ENCODE measurements at places on chromosomes 3 and 15.

DNA sequence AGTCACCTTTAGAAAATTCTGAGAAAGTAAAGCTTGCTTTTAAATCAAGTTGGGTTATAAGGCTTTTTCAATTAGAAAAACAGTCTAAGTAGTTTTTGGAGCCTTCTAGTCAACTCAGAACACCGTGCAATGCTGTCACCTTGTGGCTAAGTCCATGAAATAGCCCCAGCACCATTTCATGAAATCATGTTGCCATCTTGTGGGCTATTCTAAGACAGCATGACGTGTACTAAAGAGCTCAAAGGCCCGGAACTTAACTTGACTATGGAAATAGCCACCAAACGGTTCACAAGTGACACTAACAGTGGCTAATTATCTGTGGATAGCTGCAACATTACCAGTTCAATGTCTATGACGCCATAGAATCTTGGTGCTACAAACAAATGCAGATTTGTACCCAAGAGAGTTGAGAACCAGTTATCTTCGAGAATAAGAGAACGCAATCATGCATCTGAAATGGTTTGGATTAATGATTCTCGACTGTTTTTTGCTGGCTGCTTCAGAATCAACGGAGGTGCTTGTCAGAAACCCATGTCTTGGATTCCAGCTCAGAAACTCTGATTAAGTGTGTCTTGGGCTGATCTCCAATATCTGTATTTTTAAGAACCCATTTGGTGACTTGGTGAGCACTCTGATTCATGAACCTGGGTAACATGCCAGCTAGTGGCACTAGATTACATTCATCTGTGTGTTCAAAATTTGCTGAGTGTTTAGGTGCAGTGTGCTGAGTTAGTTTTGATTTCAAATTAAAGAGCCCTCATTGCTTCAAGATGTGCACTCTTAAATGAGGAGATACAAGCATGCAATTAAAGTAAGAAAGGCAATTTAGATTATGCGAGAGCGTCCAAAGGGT is 111.2 kb upstream of the MCTP2 start:
- DNase-seq = peak; percentile 59

- DNase-seq = no peak
Observed at GRCh38 chr3:85571835-85572234, 613.0 kb downstream of the CADM2 start.

DNA sequence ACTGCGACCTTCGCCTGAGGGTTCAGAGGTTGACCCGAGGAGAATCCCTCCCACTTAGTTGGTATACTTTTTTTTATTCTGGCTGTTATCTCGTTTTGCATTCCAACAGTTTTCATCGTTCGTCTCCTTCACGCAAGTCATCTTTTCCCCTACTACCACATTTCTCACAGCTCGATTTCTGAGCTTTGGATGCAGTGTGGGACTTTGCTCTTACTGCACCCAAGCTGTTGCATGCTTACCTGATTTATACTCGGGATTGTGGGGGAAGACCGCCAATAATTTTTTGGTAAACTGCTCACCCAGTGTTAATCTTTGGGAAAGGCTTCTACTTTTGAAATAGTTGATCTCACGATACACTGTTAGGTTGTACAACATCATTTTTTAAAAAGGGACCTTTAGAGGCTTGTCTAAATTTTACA is 702 bp downstream of the TBC1D23 start:
- DNase-seq = no peak

DNA sequence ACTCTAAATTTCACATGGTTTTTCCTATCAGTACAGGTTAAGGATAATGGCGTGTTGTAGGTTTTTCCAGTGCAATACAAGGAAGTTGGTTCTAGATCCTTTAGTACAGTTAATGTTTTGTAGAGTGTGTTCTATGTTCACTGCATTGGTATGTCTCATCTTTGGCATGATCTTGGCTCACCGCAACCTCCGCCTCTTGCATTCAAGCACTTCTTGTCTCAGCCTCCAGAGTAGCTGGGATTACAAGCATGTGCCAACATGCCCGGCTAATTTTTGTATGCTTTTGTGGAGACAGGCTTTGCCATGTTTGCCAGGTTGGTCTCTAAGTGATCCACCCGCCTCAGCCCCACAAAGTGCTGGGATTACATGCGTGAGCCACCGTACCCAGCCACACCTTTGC is 30.4 kb downstream of the SNRPN start:
- no peak for DNase-seq

DNA sequence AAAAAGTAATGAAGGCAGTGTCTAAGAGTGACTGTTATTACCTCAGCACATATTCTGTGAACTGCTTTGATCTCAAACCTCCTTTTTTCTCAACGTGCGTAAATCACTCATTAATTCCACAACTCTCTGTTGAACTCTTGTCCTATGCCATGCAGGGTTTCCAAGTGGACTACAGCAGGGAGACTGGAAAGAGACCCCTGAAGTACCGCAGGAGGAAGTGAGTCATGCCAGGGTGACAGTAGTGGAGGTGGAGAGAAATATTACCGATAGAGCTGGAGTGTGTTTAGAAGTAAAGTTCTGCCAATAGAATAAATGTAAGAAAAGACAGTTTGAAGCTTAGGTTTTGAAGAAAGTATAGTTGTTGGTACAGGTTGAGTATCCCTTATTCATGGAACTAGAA is 908.9 kb downstream of the ROBO1 start:
- no peak for DNase-seq

DNA sequence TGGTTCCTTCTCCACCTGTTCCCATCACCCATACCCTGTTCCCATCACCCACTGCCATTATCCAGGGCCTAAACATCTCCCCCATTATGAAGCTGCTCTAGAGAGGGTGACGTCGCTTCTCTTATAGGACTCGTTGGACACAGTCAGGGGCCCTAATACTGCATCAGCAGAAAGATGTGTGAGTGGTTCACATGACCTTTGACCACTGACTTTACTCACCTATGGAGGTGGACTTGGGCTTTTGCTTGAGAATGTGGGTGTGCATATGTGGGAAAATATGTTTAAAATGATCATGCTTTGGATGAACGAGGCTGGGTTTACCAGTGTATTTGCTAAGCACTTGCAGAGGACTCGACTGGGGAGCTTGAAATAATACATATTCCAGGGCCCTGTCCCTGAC is 26.8 kb downstream of the RBP2 start:
- DNase-seq = no peak

DNA sequence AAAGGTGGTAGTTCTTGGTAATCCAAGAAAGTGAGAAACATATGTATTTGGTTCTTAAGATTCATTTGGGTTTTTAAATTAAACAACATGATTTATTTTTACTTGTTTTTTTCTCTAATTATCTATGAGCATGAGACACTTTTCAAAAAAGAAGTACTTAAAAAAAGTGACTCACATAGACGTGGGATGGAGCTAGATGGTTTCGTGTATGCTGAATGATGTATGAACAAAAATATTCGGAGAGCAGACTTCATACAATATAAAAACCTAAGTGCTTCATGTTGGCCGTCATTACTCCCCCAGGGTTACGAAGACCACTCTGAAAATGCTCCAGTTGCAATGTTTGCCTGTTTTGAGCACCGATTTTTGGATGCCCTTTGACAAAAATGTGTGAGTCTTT is 90.9 kb downstream of the RORA start:
- no peak for DNase-seq

GRCh38 chr3:17094551-17094950 is 209.8 kb downstream of the PLCL2 start:
- DNase-seq = no peak

DNA sequence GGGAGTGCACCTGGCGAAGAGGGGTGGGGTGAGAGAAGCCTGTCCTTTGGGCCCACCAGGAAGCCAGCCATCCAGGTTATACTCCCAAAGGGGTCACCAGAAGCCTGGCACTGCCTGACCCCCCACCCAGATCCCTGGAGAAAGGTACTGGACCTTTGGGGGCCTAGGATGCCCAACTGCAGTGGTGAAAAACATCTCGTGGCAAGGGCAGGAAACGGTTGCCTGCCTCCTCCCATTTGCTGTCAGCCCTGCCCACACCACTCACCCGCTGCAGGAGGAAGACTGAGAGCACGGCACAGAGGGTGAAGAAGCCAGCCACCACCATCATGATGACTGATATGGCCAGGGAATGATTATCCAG is 2.2 kb upstream of the ULK3 start:
- DNase-seq = peak; percentile 41

DNA sequence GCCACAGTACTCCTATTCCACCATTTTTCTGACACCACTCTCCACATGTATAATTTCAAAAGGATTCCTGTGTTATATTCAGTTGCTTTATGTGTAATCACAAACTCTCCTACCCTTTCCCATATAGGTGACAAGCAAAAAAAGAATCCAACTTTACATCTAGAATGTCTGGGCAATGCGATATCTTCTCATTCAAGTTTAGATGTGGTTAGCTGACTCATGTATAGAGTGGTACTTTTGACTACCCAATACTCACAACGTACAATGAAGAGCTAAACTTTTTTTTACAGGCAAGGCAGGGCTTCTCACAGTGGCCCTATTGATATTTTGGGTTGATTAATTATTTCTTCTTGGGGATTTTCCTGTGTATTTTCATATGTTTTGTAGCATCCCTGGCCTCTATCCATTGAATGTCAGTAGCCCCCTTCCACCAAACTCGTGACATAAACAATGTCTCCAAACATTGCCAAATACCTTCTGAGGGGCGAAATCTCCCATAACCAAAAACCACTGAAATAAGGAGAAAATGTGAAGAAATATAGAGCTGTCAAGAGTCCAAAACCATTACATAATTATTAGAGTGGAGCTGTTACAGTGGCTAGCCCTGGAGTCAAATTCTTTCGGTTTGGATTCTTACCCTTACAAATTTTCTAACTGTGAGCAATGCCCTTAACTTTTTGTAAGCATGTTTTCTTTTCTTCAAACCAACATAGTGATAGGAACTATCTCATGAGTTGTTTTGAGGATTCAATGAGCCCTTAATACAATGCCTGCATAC is 342.6 kb downstream of the NSUN3 start:
- DNase-seq = no peak

DNA sequence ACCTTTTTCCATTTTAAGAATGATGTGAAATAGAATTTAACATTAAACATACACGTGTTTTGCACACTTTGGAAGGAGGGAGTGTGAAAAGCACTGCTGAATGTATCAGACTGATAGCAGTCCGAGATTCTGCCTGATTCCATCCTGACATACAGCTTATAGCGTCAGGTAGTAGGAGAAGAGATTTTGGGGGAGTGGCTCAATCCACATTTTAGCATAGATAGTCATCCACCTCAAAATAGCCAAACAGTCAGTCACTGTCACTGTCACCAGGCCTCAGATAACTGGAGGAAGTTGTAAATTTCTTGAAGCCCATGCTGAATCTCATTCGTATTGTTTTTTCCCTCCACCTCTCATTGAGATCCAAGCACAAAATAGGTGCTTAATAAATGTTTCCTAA is 35.4 kb upstream of the ARHGEF26 start:
- DNase-seq = no peak

- no peak for DNase-seq
Observed at GRCh38 chr3:141076797-141077571, 25.8 kb downstream of the SPSB4 start.

DNA sequence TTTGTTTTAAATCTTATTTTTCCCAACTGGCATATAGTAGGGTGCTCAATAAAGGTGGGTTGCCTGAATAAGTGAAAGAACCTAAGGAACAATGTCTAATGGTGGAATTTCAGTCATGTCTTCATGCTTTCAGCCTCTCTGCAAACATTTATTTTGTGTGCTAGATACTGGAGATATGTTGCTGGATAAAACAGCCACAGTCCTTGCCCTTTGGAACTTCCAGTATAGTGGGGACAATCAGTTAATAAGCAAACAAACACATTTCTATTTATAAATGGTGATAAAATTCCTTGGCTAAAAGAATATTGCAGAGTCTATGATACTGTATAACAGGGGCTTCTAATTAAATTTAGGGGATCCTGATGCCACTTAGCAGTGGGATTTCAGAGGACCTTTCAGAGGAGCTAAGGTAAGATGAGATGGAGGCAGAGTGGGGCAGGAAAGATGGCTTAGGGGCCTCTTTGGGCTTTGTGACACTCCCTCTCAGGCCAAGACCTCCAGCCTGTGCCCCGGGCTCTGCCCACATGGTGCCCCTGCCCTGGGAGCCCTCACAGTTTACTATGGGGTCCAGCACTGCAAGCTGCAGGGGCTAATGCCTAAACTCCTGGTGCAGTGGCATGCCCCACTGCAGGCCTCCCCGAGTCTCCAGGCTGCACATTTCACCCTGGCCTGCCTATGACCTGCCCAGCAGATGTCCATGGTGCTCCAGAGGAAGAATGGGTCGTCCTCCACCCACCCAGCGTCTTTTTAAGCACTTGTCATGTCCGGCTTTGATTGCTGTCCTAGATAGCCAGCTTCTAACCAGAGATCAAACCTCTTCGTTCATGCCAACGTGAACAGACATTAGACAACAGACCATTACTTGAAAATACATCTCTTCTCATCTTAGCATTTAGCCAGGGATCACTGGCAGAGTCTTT is 61.6 kb upstream of the PRR23C start:
- DNase-seq = no peak

- DNase-seq = no peak
Observed at GRCh38 chr15:55007561-55007960, 189.2 kb downstream of the RSL24D1 start.

GRCh38 chr3:166986000-166986399 is 394.1 kb downstream of the ZBBX start:
- DNase-seq = no peak

DNA sequence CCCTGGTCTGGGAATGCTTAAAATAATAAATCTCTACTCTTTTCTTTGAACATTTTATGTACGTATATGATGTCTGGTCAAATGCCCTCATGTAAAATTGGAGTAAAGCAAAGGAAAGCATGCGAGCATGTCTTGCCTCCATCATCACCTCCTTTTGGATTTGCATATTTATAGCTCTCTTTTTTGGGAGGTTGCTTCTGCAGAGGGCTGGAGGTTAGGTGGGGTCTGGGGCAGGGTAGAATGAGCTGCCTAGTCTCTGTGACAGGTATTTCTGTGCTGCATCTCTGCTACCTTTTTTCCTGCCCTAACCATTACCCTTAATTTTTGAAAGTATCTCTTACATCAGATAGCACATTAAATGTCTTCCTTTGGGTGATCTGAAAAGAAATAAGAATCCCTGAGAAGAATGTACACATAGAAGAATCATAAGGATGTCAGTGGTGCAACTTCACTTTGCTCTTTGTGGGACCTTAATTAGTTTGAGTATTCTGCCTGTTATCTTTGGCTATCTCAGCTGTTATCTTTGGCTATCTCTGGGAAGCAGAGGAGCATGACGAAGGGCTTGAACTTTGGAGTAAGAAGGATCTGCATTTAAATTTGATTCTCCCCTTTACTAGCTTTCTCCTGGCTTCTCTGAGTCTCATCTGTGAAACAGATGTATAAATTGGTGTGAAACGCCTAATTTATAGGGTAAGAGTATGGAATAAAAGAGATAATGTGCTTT is 40.2 kb downstream of the PPM1L start:
- no peak for DNase-seq

DNA sequence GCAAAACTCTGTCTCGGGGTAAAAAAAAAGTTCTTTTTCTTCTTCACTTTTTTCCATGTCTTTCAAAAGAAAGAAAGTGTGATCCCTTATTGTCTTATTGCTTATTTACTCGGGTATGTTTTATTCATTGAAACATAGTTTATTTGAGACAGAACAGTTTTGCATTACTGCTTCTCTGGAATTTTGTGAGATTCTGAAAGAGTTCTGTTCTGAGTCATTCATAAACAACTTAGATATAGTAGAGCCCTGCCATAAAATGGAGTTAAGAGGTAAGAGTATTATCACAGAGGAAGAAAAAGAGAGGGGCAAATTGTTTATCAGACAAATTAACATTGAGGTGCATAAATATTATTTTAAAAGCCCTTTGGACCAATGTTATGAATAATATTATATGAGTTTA is 522.2 kb downstream of the ROBO2 start:
- no peak for DNase-seq
